ENCODE measurements at places on chromosomes 12 and 14. TPM values are rescaled to one million over a fixed set of nuclear protein-coding genes. Genes with fewer than 3 reads are reported as not detected.

GRCh38 chr12:117226505-117226904 is 36.2 kb upstream of the FBXO21 start:
- no peak for DNase-seq

DNA sequence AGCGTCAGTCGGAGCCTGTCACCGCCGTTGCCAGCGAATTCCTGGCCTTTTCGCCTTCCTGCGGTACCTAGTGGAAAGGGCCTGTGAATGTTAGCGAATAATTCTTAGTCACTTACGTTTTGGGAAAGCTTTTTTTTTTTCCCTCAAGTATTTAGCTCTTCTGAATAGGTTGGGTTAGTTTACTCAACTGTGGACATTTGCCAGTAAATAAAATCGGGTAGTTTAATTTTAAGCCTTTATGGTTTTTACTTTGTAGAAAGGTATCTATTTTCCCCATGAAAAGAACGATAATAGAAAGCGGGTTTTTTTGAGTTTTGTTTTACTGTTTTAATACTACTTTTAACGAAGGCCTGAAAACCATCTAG is 1.7 kb downstream of the YY1 start:
- DNase-seq, result no peak

DNA sequence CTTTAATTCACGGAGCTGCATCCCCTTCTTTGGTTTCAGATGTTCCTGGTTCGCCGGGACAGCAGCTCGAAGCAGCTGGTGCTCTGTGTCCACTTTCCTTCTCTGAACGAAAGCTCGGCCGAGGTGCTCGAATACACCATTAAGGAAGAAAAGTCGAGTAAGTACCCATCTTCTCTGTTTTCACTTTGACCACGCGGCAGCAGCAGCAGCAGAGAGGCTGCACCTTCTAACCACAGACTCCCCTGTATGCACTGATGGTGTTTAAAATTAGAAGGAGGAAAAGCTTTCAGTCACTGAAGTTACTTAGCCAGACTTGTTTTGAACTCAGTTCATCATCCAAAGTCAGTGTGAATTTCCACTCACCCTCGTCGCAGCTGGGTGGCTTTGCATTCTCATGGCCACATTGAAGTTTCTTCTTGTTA is 63.8 kb downstream of the RIN3 start:
- peak; percentile 63 for DNase-seq

DNA sequence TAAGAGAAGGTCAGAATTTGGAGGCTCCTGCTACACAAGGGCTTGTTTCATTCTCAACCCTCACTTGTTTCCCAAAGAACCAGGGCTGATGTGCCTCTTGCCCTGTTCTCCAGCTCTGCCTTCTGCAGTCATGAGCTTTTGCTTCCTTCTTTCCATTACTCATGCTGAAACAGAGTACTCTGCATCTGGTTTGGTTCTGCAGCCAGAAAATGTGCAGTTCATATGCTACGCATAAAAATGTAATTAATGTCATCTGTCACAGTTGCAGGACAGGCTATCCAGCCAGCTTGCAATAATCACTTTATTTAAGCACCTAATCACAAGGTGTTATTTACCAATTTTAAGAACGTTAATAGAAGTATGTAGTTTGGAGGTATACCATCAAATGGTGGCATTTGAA is 150.2 kb downstream of the SRGAP1 start:
- DNase-seq, result no peak

GRCh38 chr14:21703357-21704326 is 30.0 kb upstream of the OR4E1 start:
- no peak for DNase-seq

- no peak for DNase-seq
Measured at GRCh38 chr12:8831116-8831515, 8.7 kb downstream of the A2ML1 start.

DNA sequence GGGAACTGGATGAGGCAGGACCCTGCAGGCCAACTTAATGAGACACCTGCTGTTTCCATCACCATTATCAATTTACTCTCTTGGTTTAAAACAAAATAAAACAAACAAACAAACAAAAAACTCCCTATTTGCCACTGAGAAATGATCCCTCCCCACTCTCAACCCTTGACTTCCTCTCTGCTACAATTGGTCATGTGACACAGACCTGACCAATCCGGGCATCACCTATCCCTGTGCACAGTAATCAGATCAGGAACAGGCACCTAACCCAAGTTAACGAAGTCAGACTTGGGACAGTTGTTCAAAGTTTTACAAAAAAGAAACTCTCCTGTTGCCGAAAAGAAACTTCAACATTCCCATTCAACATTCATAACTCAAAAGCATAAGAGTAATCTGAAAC is 58.4 kb downstream of the NELL2 start:
- DNase-seq, result no peak

DNA sequence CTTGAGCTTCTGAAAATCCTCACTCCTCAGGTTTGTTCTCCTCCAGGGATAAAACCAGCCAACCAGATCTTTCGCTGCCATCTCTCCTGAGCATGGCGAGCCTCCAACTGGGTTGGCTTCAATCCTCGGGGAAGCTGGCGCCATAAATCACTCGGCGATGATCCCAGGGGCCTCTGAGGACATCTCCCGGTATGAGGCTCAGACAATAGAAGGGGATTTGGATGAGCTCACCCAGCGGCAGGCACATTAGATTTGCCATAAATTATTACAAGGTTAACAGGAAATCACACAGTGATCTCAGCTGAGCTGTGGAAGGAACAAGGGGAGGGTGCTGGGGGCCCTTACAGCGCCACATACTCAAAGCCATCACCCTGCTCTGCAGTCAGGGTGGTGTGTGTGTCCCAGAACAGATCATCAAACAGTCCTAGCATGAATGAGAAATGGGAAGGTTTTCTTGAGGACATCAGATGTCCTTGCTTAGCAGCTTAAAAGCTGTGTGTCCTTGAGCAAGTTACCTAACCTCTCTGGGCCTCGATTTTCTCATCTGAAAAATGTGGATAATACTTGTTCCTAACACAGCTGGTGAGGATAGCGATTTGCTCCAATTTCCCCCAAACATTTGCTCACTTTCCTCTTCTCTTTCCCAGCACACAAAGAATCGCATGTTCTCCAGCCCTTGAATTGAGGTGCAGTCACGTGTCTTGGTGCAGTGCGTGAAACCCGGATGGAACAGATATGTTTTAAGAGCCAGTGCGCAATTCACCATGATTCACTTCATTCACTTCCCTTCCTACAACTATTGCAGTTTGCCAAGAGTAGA is 142.8 kb downstream of the SCARB1 start:
- no peak for DNase-seq

- DNase-seq, result no peak
Measured at GRCh38 chr12:109611223-109611622, 37.6 kb downstream of the MVK start.

DNA sequence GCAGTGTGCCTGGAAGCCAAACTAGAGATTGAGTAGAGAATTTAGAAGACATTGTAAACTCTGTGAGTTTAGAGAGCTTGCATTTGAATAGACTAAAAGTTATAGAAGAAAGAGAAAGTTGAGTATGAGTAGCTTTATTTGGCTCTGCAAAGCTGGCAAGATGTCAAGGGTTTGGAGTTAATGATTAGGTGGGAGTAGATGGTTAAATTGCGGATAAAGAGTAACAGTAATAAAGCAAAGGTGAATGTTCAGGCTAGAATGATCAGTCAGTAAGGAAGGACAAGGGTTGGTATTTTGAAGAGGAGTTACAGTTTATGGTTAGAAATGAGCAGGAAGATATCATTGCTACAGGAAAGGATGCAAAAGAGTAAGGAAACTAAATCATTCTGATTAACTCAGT is 5.2 kb downstream of the PPM1A start:
- DNase-seq, result no peak

GRCh38 chr12:123983822-123984485 is 10.9 kb downstream of the ZNF664 start:
- DNase-seq, result peak; percentile 70

GRCh38 chr14:105136401-105137322 is 31.9 kb downstream of the JAG2 start:
- no peak for DNase-seq

DNA sequence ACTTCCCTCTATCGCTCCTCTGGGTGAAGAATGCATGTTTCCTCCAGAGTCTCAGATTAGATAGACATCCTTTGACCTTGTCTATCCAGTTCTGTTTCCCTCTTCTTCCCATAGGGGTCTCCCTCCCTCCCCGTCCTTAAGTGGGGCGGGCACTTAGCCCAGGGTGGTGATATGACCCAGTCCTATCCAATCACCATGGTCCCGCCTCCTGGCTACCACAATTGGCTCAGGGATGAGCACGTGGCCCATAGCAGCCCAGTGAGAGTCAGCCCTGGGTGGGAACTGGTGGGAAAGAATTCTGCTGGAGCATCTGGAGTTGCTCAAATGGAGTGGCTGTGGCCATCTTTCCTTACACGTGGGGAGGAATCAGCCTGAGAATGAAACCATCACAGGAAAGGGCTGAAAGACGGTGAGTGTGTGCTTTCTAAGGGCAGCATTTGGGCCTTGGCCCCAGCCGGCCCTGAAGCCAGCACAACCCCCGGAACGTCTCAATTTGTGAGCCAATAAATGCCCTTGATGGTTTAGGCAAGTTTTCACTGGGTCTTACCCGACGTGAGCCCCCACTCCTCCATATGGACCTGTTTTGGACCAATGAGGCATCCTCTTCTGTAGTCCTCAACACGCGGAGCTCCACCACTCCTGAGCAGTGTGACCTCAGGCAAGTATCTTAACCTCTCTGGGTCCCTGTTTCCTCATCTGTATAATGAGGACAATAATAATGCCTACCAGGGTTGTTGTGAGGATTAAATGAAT is 14.4 kb upstream of the MLXIP start:
- DNase-seq, result peak; percentile 58

- no peak for DNase-seq
Measured at GRCh38 chr14:104698688-104699425, 9.4 kb downstream of the INF2 start.

DNA sequence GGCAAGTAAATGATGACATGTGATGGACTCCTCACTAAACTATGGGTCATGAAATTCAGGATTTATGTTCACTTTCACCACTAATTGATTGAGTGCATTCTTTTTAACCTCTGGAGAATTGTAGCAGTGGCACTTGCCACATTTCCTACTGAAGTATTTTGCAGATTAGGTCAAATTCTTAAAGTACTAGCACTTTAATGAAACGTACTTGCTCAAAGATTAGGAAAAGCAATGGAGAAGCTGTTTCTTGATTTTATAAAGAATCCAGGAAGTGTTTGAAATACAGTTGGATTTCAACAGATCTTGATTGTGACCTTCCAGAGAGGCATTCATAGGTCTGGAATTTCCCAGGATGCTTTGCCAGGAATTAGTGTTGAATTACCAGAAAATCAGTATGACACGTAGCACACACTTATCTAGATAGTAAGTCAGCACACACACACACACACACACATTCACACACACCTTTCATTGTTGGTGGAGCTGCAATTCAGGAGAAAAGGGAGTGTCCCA is 162.6 kb downstream of the MYRFL start:
- DNase-seq, result no peak

GRCh38 chr12:76766161-76766560 is 2.2 kb downstream of the ZDHHC17 start:
- no peak for DNase-seq

DNA sequence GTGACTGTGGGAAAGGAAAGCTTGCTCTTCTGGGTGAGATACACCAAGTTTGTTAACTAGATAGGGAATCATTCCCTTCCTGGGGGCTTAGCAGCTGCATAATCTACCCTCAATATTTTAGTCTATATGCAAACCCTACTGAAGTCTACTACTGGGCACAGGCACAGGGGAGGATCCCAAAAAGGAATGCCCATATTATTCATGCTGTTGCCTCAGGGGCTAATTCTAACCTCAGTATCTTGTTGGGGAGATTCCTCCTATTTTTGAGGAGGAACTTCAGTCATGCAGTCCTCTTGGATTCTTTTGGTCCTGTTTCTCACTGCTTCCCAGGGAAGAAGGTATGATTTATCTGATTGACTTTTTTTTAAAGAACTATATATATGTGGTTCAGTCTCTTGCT is 58.9 kb upstream of the ANKS1B start:
- no peak for DNase-seq

- no peak for DNase-seq
Measured at GRCh38 chr12:96814200-96814599, 92.9 kb upstream of the NEDD1 start.

DNA sequence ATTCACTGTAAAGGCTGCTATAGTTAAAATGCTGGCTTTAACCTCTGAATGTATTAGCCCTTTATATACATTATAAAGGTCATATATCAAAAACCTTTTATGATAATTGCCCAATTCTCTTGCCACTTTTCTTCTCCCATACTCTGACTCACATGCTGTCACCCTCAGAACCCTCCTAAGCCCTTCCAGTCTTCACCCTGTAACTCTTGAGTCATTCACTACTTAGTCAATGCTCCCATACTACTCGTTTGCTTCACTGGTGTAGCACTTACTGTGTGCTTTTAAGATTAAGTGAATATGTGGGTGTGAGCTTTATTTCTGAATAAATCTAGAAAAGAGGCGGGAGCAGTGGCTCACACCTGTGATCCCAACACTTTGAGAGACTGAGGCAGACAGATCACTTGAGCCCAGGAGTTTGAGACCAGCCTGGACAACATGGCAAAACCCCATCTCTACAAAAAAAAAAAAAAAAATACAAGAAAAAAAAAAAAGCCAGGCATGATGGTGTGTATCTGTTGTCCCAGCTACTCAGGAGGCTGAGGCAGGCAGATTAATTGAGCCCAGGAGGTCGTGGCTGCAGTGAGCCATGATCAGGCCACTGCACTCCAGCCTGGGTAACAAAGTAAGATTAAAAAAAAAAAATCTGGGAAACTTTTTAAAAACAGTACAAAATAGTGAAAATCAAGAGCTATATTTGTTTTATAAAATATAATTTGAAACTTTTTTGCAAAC is 37.6 kb downstream of the SPATA7 start:
- no peak for DNase-seq

DNA sequence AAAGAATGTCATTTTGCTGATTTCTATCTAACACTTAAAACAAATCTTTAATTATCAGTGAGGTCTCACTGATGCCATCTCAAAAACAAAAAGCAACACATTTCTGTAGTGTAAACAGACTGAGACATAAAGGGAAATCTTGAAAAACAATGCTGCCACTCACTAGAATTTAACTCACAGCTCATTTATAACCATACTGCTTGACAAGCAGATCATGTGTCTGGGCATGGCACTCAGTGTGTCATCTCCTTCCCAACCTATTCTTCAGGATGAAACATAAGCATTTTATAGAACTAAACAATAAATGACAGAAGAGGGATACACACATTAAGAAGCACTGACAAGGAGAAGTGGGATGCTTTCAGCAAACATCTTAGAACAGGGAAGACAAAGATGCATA is 22.4 kb downstream of the ATF7 start:
- DNase-seq, result no peak

GRCh38 chr14:51248016-51248987 is 8.3 kb downstream of the TMX1 start:
- DNase-seq, result peak; percentile 27

- no peak for DNase-seq
Measured at GRCh38 chr14:103544388-103545218, 15.6 kb downstream of the TRMT61A start.

The FSCB gene
- not detected for polyA plus RNA-seq

The TMEM179 gene
- not detected for polyA plus RNA-seq

The ZNF385A gene
- 4.9 TPM for polyA plus RNA-seq

The EGLN3 gene
- polyA plus RNA-seq, result 0.76 TPM

The GLT8D2 gene
- polyA plus RNA-seq, result not detected

The DLGAP5 gene
- 0.13 TPM for polyA plus RNA-seq
